ENCODE measurements at places on chromosomes 2 and 18.

DNA sequence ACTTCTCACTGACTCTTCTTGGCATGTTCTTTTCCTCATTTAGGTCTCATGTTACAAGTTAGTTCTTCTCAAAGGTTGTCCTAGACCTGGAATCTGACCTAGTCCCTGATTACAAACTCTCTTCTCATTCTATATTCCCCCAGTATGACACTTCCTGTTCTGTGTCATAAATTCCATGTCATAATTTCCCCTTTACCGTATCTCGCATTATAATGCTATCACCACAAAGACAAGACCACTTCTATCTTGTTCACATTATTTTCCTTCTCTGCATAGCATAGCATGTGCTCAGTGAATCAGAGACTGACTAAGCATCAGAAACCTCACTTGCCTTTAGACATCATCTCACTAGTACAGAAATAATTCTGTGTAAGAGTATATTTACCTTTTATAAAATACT, 63.6 kb upstream of the CAVIN2 start:
- no peak for DNase-seq

- no peak for DNase-seq
Measured at GRCh38 chr2:95799892-95800291, 191.7 kb downstream of the ANKRD36C start.

DNA sequence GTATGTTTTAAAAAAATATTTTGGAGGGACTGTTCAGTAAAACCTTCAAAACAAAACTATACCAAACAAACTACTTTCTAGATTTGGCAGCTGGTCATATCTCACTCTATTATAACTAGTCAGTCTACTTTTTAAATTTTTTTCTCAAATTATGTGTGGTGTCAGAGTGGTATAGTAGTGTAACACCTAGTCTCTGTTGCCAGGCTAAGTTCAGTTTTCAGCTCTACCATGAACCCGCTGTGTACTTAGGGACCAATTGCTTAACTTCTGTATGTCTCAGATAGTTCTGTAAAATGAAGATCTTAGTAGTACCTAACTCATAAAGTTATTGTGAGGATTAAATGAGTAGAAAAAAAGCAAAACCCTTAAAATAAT, 54.3 kb downstream of the GPD2 start:
- no peak for DNase-seq

- DNase-seq, result no peak
Measured at GRCh38 chr2:199461711-199462346, 4.1 kb upstream of the SATB2 start.

- no peak for DNase-seq
Measured at GRCh38 chr2:234212534-234212933, 162.0 kb downstream of the SPP2 start.

- no peak for DNase-seq
Measured at GRCh38 chr2:29273004-29273684, 157.9 kb downstream of the CLIP4 start.

GRCh38 chr2:46327627-46328026, 30.4 kb downstream of the EPAS1 start:
- DNase-seq, result no peak

- DNase-seq, result no peak
Measured at GRCh38 chr18:70004696-70005095, 57.0 kb upstream of the CD226 start.

DNA sequence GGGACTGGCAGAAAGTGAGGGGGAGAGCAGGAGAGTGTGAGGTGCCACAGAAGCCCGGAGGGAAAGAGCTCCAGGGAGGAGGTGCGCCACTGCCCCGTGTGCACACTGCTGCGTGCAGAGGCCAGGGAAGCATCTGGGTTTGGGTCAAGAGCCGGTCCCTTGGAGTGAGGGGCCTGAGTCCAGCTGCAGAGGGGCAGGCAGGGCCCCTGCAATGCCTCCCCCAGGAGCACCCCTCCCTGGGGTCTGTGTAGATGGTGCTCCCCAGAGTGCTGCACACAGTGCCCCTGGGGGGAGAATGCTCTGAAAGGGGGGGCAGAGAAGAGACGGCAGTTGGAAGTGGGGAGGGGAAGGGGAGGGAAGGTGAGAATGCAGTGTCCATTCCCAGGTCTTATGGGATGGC, 3.7 kb upstream of the LIMS2 start:
- no peak for DNase-seq

- DNase-seq, result no peak
Measured at GRCh38 chr2:174334781-174335251, at the start of gene SP9. Gene SP9, plus strand, starts transcription at chr2:174334954. Its CDS starts 139 bp downstream, at chr2:174335093.

- no peak for DNase-seq
Measured at GRCh38 chr2:28676152-28676835, 75.3 kb upstream of the PPP1CB start.

GRCh38 chr2:144514616-144515091, 5.3 kb downstream of the ZEB2 start:
- no peak for DNase-seq

DNA sequence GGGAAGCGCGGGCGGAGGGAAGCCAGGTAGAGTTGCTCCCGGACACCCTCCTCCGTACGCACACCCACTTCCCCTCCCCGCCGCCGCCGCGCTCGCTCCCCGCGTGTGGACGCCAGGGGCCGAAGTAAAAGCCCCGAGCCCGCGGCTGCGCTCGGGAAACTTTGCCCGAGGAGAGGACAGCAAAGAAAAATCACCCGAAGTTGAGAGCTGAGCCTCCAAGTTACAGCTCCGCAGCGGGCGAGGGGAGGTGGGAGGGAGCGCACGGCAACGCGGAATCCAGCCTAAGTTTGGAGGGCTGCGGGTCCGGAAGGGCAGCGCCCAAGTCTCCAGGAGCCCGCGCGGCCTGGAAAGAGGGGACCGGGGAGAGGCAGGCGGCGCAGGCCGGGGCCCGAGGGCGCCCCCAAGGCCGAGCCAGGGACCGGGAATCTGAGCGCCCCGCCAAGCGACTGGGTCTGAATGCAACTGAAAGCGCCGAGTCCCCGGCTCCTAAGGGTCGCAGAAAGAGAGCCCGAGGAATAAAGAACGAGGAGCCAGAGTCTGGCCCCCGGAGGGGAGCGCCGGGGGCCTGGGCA, 706 bp upstream of the BCL11A start:
- DNase-seq, result no peak

- DNase-seq, result no peak
Measured at GRCh38 chr2:234425639-234426603, 71.0 kb downstream of the ARL4C start.

DNA sequence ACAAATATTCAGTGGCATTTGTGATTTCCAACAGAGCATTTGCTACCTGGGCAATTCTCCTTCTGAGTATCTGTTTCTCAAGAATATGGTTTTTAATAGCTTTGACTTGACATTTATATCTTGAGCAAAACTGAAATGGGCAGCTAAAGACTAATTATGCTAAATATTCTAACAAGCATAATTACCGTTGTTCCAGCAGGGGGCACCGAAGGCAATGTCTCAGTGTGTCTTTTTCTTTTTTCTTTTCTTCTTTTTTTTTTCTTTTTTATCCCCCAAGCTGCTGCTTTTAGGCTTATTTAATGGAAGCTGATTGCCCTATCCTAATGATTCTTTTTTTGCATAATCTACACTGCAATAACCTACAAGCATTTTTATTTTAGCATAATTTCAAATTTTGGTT, 138.9 kb upstream of the NABP1 start:
- DNase-seq, result no peak

Measured in cortex of kidney (tissue), 1 donor.